ENCODE measurements at places on chromosomes 5 and 9.

GRCh38 chr5:151271336-151271735 is 18.4 kb downstream of the GM2A start:
- DNase-seq: no peak

GRCh38 chr5:80569961-80570786 is at the start of gene ANKRD34B:
Gene ANKRD34B (minus strand): TSS chr5:80570280. CDS start chr5:80560019, 10,261 bp downstream.
- no peak for DNase-seq

DNA sequence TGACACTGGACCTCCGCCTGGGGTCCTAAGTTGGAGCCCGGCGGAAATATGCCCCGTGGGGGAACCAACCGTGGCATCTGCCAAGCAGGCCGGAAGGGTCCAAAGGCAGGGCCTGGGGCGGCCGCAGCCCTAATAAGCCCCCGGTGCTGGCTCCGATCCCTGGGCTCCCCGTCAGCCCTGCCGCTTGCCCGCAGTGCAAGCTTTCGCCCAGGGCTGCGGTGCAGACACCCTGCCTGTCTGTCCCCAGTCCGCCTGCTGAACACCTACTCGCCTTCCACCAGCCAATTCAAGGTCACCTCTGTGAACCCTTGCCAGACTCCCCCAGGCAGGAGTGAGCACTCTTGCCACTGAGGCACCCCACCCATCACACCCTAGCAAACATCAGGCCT is 502 bp upstream of the PTGR1 start:
- DNase-seq: no peak

DNA sequence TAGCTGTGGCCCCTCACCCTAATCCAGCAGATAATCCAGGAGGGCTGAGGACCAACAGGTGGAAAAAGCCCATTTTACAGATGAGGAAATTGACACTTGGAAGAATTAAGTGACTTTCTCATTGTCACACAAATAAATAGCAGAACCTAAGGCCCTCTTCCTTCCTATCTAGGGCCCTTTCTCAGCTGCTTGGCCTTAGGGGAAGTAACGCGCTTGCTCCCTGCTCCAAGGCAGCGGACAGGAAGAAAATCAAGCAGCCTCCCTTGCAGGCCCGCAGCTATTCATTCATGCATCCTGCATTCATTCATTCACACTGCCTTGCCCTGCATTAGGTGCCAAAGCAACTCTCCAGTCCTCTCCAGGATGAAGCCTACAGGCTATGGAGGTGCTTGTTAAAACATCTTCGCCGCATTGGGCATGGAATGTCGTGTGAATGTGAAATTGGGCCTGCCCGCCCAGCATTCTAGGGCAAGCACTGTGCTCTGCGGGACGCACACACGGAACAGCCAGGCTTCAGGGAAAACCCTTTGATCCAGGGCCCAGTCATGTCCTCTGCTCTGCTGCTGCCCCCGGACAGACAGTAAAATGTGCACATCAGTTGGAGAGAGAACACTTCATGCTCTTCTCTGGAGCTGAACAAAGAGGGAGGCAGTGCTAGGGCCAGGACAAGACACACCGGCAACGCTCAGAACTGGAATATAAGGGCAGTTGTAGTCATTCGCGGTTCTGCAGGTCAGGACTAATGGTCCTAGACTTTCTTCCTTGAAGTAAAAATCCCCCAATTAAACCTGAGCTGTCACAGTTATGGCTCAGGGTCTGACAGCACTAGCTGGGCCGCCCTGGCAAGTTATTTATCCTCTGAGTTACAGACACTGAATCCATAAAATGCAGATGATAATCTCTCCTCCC is 166.0 kb downstream of the COL23A1 start:
- no peak for DNase-seq

DNA sequence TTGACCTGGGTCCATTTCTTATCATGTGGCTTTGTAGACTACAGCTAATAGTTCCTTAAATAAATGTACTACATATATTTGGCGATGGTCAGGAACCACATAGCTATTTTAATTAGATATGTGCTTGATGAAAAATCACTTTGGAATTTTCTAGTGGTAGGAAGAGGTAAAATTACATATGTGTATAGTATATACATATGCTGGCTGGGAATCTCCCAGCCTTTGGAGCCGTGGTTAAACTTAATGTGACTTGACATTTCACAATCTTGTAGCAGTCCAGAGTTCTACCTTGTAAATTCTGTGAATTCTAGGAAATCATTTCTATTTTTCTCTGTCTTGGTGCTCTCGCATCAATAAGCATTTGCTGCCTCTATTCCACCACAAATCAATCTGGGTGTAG is 565.0 kb downstream of the DMRTA1 start:
- no peak for DNase-seq

GRCh38 chr5:16976625-16977008 is 40.5 kb upstream of the MYO10 start:
- DNase-seq: no peak

GRCh38 chr5:91929522-91929817 is 546.4 kb upstream of the ARRDC3 start:
- DNase-seq: no peak

GRCh38 chr5:1299961-1300360 is 5.1 kb upstream of the TERT start:
- DNase-seq: no peak

DNA sequence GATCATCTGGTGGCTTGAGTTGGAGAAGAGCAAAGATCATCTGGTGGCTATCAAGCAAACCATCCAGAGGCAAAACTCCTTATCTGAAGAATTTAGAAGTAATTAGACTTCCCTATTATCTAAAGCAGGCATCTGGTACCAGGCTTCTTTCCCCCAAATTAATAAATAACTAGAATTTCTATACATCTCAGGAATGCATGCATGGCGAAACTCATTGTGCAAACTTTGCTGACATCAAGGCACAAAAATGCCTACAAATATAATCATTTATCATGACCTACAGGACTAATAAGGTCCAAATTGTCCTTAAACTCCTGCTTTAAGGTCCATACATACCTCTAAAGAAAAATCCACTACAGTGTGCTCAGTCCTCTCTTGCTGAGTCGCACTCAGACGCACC is 6.0 kb downstream of the OR13D1 start:
- no peak for DNase-seq

DNA sequence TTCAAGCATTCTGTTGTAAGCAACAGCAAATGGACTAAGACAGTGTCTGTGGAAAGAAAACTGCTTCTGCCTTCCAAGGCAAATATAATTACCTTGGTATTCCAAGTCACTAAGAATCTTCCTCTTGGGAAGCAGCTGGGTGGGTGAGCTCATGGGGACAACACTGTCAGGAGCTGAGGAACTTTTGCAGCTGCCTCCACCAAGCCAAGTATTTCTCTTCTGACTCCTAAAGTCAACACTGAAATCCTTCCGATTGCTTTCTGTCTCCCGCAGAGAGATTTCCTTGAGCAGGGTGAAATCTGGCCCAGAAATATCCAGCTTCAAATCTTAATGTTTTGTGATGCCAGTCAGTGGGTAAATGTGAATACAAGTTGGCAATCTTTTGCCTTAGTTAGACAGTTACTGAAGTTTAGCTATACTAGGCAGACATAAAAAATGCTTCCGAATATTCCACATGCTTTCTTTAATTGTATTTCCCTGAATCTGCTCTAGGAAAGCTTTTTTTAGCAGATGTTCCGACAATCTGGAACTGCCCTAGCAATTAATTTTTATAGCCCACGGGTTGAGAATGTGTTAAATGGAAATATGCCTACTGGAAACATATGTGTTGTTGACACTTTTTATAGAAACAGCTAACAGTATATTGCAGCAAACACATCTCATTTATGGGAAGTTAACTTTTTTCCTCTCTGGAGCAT is 369.9 kb upstream of the DAB2 start:
- no peak for DNase-seq

GRCh38 chr9:81344366-81344765 is 345.0 kb downstream of the TLE1 start:
- DNase-seq: no peak

DNA sequence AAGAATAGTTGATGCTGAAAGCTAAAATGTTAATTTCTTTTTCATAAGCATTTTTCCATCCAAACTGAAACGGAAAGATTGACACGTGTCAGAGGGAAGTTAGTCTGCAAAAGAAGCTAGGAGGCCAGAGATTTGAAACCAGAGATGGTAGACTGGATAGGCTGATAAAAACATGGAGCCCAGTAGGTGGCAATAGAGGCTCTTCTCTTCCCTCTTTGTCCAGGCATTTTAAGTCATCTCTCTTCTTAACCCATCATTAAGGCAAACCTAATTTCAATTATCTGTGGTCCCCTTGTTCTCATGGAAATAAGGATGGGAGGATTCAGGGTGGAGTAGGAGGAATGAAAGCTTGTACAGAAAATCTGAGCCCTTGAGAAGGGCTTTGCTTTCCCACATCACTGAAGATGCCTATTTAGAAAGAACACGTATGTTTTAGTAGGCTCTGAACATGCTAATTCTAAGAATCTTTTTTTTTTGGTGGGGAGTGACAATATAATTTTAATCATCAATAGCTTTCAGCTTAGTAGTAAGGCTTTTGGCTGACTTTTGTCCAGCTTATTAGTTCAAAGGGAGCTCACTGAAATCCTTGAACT is 66.6 kb downstream of the ZNF474 start:
- DNase-seq: peak; percentile 52

DNA sequence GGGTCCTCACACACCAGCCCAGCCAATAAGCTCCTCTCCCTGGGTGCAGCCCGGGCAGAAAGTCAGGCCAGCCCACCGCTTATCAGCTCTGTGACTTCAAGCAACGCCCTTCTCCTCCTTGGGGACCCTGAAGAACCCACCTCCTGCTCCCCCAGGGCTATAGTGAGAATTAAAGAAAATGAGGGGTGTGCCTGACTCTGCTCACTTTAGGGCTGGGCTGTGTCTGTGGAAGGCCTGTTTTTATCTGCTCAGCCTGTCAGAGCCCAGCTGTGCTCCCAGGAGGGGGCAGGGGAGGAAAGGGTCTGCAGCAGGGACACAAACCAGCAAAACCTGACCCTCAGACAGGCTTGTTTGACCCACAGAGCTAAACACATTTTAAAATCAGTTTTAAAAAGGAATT is 3.9 kb downstream of the GPRIN1 start:
- no peak for DNase-seq

GRCh38 chr5:91361055-91361701 is 21.9 kb downstream of the ARRDC3 start:
- DNase-seq: no peak

DNA sequence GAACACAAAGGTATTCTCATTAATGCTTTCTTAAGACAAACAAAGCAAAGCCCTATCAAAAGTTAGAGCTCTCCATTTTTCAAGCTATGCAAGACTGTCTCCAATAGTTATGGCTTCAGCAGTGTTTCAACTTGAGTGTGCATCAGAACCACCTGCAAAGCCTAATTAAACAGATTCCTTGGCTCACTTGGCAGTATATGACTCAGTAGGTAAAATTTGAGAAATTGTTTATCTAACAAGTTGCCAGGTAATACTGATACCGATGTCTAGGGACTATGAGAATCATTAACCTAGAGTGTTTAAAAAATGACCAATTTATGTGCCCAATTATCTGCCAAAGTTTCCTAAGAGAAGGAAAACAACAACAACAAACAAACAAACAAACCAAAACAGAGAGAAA is 60.3 kb upstream of the PARP8 start:
- no peak for DNase-seq

- no peak for DNase-seq
Observed at GRCh38 chr5:14142202-14142826, 828 bp upstream of the TRIO start.

GRCh38 chr5:43410414-43410813 is 1.8 kb downstream of the CCL28 start:
- no peak for DNase-seq

- DNase-seq: no peak
Observed at GRCh38 chr9:36637491-36638270, 65.0 kb downstream of the MELK start.

- no peak for DNase-seq
Observed at GRCh38 chr5:89572696-89573095, 689.7 kb upstream of the MEF2C start.

GRCh38 chr9:135413086-135413375 is 66.6 kb upstream of the PPP1R26 start:
- DNase-seq: no peak

DNA sequence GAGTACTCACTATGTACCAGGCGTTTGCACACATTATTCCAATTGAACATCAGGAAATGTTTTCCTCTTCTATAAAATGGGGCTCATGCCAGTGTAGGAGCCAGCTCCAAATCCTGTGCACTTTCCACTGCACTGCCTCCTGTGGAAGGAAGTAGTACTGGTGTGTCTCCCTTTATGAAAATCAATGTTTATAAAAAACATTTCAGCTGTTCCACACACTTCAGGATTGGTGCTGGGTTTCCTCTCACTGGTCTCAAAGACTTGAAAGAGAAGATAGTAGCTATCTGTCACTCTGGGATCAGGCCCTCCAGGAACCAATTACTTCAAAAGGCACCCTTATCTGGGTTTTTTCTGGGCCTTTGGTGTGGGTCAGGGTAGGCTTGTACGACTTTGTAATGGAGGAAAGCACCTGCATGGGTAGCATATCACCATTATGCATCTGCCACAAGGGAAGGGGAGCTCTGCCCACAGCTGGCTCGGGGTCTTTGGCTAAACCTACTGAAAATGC is 32.5 kb downstream of the RAB14 start:
- DNase-seq: no peak

DNA sequence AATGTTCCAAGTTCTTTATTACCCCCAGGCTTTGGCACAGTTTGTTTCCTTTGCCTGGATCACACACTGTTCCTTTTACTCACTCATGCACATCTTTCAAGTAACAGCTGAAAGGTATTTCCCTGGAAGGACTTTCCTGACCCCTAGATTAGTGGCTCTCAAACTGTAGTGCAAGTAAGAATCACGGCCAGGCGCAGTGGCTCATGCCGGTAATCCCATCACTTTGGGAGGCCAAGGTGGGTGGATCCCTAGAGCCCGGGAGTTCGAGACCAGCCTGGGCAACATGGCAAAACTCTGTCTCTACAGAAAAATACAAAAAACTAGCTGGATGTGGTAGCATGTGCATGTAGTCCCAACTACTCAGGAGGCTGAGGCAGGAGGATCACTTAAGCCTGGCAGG is 19.1 kb upstream of the DELE1 start:
- no peak for DNase-seq

- no peak for DNase-seq
Observed at GRCh38 chr5:92543201-92543600, 1037.8 kb downstream of the NR2F1-AS1 start.

DNA sequence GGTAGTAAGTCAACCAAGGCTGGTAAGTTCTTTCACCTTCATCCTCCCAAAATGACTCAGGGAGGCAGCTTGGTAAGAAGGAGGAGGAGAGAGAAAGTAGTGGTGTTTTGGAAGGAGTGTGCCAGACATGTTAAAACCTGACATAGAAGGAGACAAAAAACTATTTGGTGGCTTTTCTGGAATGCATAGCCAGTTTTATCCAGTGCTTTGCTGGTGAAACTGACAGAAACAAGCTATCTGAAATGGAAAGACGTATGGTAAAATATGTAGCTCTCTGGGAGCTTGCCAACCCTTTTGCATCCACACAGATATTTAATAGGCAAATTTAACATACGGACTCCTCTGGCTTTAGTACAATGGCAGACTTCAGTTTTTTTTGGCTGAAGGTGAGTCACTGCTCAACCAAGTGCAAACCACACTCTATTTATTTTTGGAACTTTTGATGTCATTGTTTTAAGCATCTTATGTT is 45.4 kb downstream of the RAB14 start:
- peak; percentile 13 for DNase-seq

- DNase-seq: no peak
Observed at GRCh38 chr9:70439991-70440706, 25.7 kb upstream of the KLF9 start.

GRCh38 chr5:35488791-35489190 is 128.9 kb upstream of the SPEF2 start:
- DNase-seq: no peak

GRCh38 chr5:147547730-147548129 is 37.9 kb upstream of the DPYSL3 start:
- no peak for DNase-seq

- DNase-seq: peak; percentile 92
Observed at GRCh38 chr5:11429254-11429653, 475.0 kb downstream of the CTNND2 start.

GRCh38 chr9:71213633-71214032 is 92.2 kb upstream of the TRPM3 start:
- DNase-seq: no peak
